Stimulated activated CD8-positive, alpha-beta memory T cell treated with anti-CD3 and anti-CD28 coated beads, Interleukin-15, amount 100 ng/mL, for 1 hour (primary cell): ENCODE measurements at places on chromosomes 6 and 20.

- DNase-seq = no peak
These were observed 15.0 kb downstream of the CPNE5 start for GRCh38 chr6:36824253-36824652.

- no peak for DNase-seq
These were observed 14.7 kb upstream of the RCAN2 start for GRCh38 chr6:46505693-46506512.

- DNase-seq = no peak
These were observed 37.0 kb downstream of the MTFR2 start for GRCh38 chr6:136213012-136213539.

DNA sequence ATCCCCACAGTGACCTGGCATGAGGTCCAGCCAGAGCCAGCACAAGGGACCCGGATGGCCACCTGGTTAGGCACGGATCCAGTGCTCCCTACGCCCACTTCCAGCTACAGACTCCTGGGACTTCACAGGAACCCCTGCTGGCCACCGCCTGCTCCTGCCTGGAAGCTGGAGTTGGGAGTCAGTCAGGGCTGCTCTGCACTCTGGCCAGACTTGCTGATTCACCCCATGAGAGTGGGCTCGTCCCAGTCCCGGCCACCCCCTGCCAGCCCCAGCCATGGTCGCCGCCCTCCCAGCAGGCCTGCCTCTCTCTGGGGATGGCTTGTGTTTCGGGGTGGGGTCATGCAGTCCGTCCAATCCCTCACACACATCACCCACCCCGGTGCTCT, 125.8 kb downstream of the DLL1 start:
- no peak for DNase-seq

- no peak for DNase-seq
These were observed 110.2 kb downstream of the SASH1 start for GRCh38 chr6:148452876-148453275.

- DNase-seq = no peak
These were observed 476 bp downstream of the MEA1 start for GRCh38 chr6:43013097-43013842.

DNA sequence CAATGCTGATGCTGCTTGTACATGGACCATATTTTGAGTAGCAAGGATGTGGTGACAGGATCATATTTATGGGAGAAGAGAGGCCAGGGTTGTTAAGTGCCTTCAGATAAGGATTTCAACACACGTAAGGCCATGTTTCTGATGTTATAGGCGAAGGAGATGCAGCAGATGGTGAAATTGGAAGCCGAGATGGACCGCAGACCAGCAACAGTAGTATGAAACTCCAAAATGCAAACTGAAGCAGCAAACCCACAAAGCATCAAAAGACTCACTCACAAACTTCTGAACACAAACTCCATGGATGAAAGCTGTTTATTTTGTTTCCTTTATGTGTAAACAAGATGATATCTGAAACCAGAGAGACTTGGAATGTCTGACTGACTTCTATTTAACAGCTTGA, 35.6 kb upstream of the LAMP5 start:
- DNase-seq = no peak

GRCh38 chr6:81387163-81387562, 365.3 kb downstream of the TENT5A start:
- DNase-seq = no peak

DNA sequence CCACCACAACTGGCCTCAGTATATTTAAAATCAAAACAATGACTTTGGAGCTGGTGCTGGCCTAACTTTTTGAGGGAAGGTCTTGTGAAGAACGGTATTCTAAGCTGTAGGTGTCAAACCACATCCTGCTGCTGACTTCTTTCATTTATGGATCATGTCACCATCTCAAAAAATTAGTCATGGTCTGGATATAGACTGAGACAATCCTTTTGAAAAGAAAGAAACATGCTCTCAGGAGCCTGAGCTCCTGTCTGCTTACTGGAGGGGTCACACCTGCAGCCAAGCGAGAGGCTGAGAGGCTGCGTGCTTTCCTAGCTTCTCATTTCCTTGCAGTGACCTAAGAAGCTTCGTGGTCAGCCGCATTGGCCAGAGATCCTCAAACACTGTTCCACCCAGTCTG, 55.2 kb downstream of the TIAM2 start:
- no peak for DNase-seq

GRCh38 chr6:136921381-136921935, 643 bp upstream of the SLC35D3 start:
- no peak for DNase-seq

DNA sequence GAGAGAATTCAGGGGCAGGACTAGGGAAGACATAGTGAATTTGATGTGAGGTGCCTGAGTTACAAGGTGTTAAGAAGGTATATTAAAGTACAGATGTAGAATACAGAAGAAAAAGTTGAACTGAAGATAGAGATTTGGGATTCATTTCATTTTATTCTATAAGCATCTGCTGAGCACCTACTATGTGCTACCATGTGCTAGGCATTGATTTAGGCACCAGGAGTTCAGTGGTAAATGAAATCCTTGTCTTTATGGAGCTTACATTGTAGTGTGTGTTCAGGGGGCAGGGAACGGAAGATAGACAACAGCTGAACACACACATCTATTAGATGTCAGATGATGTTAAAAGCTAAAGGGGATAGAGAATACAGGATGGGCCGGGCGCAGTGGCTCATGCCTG, 2.8 kb downstream of the RSPH9 start:
- no peak for DNase-seq

- no peak for DNase-seq
These were observed 170.3 kb downstream of the TSHZ2 start for GRCh38 chr20:53142225-53143127.

- DNase-seq = no peak
These were observed 201.4 kb downstream of the ARHGAP18 start for GRCh38 chr6:129508477-129509145.

- no peak for DNase-seq
These were observed 38.5 kb upstream of the TXLNB start for GRCh38 chr6:139330306-139330705.

GRCh38 chr20:64165866-64166600, 1.8 kb downstream of the MYT1 start:
- no peak for DNase-seq

GRCh38 chr6:125421836-125422235, 120.1 kb upstream of the HDDC2 start:
- no peak for DNase-seq

GRCh38 chr20:46767127-46767761, 57.8 kb downstream of the SLC2A10 start:
- no peak for DNase-seq

GRCh38 chr20:24782801-24783630, 166.1 kb upstream of the CST7 start:
- DNase-seq = no peak

- no peak for DNase-seq
These were observed 28.3 kb upstream of the HDAC2 start for GRCh38 chr6:113999284-113999683.

DNA sequence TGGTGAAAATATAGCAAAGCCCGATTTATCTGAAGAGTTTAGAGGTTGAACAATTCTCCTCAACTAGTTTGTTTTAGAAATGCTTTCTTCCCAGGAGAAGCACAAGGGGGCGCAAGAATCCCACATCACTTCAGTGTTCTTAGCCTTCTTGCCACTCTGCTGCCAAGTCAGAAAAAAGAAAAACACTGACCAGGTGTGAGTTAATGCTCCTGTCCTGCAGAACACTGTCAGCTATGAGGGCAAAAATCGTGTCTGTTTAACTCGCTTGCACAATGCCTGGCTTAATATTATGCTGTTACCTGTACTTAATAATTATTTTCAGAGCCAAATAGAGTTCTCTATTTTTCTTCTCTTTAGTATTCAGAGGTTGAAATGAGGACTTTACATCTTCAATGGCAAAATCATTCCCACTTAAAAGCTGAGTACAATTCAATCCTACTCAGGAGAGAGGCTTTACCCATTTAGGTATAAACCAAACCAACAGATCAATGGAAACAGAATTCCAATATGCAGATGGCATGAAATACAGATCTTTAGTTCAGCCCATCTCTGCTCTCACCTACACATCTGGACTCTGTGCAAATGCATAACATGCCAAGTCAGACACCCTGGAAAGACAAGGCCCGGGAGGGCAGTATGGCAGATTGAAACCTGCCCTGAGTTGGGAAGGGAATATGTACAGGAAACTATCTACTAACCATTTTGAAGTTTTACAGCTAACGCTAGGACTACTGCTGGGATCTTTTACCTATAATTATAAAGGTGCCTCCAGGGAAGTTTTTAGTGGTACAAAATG, 71.4 kb upstream of the TULP1 start:
- DNase-seq = peak; percentile 51

DNA sequence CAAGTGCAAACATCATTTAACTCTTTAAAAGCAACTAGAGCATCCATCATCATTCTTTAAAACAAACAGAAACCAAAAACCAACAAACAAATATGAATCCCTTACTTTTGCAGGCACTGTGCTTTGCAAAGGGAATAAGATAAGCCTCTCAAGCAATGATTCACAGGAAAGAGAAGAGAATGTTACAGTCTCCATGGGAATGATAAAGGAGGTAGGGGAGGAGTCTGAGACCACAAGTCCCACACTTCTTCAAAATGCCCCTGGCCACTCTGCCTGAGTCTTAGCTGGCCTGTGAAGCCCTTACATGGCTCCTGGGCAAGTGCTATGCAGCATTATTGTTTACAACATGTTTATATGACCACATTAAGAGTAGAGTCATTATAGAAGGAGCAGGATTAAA, 257.7 kb upstream of the MARCKS start:
- no peak for DNase-seq

DNA sequence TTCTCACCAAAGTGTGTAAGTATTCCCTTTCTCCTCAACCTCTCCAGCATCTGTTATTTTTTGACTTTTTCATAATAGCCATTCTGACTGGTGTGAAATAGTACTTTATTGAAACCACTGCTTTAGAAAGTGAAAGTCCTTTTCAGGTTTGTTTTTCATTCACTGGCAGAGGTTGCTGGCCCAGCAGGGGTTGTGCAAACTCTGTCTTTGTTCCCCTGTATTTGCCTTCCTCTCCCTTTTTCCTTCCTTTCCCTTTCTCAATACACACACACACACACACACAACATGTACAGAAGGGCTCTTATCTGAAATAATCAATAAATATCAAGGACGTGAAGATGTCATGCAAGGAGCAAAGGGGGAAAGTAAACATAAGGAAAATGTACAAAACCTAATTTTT, 99.8 kb downstream of the LY86 start:
- no peak for DNase-seq

DNA sequence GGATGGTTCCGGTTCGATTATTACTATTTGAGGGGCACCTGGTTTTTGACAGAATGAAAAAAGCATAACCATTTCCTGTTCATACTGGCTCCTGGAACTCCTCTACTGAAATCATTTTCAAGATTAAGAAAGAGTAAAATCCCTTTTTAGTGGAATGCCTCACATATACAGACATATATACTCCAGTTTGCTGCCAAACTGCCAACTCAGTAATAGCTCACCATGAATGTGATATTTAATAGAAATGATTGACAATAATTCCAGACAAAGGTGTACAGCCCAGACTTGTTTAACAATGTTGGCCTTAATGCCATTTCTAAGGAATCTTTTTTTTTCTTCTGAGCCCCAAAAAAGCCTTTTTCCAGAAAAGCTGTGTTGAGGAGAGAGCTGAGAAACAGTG, 93.1 kb downstream of the JAG1 start:
- DNase-seq = no peak

DNA sequence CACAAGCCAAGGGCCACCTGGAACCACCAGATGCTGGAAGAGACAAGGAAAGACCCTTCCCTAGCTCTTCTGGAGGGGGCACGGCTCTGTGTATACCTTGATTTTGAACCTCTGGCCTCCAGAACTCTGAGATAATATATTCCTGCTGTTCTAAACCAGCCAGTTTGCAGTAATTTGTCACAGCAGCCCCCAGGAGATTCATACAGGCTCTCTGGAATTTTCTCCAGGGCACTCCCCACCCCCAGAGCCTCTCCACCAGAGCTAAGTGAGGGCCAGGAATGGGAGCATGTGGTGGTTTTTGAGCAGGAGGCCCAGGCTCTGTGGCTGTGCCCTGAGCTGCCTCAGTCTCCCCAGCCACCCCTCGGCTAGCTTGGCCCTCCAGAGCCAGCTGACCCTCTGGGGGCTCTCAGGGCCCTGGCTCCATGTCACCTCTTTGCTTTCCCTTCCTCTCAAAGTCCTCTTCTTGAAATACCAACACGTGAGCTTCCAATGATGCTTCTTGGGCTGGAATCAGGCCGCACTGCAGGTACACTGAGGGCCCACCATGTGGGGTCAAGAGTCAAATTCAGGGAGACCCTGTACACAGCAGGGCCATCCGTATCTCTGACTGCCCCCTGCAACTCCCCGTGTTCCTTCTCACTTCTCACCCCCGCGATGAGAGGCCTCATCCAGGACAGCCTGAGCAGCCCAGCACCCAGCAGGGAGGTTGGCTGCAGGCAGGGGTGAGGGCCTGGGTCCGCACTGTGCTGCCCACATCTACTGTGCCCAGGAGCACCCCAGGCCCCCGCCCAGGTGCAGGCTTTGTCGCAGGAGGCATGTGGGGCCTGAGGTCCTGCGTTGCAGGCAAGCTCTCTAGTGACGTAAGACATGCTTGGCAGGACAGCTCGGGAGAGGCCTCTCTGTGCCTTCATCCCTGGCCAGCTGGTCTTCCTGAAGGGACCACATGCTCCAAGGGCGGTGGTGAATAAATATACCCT, 155.5 kb downstream of the ANKRD60 start:
- DNase-seq = no peak

- DNase-seq = no peak
These were observed 58.5 kb upstream of the HIVEP1 start for GRCh38 chr6:11953641-11954040.
